Dermis blood vessel endothelial cell (primary cell): ENCODE measurements at places on chromosomes 16 and 17. TPM values are rescaled to one million over a fixed set of nuclear protein-coding genes. Genes with fewer than 3 reads are reported as not detected.

- no peak for DNase-seq
These were observed 172.7 kb upstream of the CCL2 start for GRCh38 chr17:34082404-34082803.

DNA sequence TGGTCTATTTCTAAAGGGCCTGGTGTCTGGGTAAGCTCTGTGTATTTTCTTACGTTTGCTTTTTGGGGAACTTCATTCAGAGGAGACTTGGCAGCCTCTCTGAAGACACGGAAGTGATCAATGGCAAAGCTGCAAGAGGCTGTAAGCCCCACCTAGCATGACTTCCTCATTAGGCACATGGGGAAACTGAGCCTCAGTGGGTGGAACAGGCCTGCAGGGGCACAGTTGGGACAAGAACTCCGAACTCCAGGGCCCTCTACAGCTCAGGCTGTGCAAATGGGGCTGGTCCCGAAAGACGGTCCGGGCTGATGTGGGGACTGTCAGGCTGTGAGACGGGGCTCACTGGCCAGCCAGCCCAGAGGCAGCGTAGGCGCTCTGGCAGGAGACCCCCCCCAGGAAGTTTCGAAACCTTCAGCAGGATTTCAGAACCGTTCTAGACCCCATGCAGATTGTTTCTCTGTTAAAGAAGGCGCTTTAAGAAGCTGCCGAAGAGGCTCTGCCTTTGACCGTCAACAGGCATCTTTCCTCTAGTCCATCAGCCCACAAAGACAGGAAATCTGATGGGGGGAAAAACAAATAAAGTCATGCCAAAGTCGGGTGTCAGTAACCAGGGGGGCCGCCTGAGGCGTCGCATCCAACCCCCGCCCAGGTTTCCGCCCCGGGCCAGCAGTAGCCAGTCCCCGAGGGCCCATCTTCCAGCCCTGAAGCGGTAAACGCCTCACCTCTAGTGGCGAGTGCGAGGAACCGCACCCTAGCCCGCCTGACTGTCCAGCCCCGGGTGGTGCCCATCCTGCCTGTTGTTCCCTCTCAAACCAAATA is 79.8 kb upstream of the TBC1D3K start:
- peak; percentile 75 for DNase-seq

NPIPB6 gene
- not detected in 2 replicates for total RNA-seq

DNA sequence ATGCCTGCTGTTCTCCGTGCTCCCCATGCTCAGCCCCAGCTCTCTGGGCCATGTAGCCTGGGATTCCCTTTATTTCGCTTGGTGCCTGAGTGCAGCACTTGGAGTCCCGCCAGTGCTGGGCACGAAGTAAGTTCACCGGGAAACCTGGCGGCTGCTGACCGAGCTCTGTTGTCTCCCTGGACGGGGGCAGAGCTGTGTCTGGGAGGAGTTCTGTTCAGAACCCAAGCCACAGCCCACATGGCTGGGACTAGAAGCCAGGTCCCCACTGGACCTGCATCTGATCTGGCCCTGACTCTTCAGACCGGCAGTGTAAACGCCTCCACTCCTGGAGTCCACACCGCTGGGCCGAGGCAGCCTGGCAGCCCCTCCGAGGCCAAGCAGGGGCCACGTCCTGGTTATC is 37.5 kb upstream of the CIBAR2 start:
- DNase-seq: no peak

GRCh38 chr17:14427900-14428647 is 127.2 kb downstream of the HS3ST3B1 start:
- no peak for DNase-seq
